ENCODE measurements at places on chromosomes 2 and 18. TPM values are rescaled to one million over a fixed set of nuclear protein-coding genes. Genes with fewer than 3 reads are reported as not detected.

Gene ATP6V1B1
- 0.32 TPM for total RNA-seq

Gene GCG
- total RNA-seq = not detected

Gene MAP2
- total RNA-seq = 0.40 TPM

Gene RNF152
- not detected for total RNA-seq

Gene CHMP3
- total RNA-seq = 128 TPM

Gene ST6GAL2
- total RNA-seq = 15.6 TPM

Gene CEP192
- total RNA-seq = 9.1 TPM

All from A549 treated with RU486 at 1 μM for 4 hours (cell line).